ENCODE measurements at places on chromosomes 5 and 9. TPM values are rescaled to one million over a fixed set of nuclear protein-coding genes. Genes with fewer than 3 reads are reported as not detected.

DNA sequence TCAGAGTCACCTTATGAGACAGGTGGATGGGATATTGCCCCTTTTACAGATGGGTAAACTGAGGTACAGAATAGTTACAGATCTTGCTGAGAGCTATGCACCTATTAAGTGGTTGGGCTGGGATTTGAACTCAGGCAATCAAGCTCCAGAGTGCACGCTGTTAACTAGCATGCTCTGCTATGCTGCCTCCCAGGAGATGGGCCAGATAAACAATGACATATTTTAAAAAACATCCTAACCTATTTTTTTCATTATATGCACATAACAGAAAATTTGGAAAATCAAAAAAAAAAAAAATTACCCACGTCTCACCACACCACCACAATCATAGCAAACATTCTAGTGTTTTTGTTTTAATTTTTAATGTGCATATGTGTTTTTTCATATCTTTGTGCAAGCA lies 123.4 kb upstream of the STC2 start:
- no peak overlapping the region for H3K27ac ChIP-seq
- H3K36me3 ChIP-seq, result no peaks in the 10 kb centered on the region
- DNase-seq, result no peak
- no peaks in the 10 kb centered on the region for H3K4me1 ChIP-seq
- H3K27me3 ChIP-seq, result no peaks in the 10 kb centered on the region

DNA sequence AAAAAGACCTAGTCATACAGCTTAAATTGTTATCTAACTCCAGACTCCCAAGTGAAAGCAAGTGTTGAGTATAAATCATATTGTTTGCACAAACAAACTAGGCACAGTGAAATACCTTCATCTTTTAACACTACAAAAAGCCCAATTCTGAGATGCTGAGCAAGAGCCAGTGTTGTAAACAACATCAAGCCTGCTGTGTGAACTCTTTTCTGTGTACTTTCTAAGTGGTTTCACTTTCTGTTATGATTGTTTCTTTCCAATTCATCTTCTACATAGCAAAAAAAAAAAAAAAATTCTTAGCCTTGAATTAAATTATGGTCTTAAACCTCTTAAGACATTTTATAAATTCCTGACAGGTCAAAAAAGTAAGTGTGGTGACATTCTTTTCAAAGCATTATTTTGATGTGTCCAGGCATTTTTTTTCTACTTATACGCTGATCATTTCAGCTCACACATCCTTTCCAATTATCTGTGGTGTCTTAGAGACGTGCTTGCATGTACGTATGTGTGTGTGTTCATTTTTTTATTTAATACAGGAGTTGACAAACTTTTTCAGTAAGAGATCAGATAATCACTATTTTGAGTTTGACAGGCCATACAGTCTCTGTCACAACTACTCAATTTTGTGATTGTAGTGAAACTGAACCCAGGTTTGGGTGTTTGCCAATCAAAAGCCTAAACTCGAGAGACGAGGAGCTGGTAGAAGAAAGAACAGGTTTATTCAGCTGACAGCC lies 556.1 kb downstream of the CDH9 start:
- no peaks in the 10 kb centered on the region for H3K27me3 ChIP-seq
- no peak for DNase-seq
- no peak overlapping the region for H3K27ac ChIP-seq
- no peaks in the 10 kb centered on the region for H3K4me1 ChIP-seq

GRCh38 chr5:109590799-109591198 lies 98.9 kb upstream of the MAN2A1 start:
- H3K27ac ChIP-seq, result no peak overlapping the region
- no peaks in the 10 kb centered on the region for H3K4me1 ChIP-seq
- no peaks in the 10 kb centered on the region for H3K27me3 ChIP-seq
- no peaks in the 10 kb centered on the region for H3K36me3 ChIP-seq
- no peak for DNase-seq

DNA sequence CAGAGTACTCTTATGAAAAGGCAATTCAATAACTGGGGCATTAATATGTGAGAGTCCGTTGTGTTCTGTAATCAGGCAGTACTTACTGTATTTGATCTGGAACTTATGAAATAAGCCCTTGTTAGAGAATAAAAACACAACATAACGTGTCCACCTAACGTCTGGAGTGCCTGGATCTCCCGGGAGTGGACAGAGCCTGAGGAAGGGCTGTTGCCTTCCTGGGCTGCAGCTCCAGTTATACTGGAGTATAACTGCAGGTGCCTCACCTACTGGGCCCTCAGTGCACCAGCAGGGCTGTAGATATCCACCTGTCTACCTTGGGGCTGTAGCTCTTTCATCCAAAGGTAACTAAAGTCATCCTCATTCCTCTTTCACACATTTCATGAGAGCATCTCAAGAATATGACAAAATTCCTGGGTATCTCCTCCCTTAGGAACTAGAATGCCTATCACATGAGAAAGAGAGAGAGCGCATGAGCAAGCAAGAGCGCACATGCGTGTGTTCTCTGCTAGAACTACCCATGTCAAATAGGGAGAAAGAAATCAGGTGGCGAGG lies 200.1 kb downstream of the GAPVD1 start:
- H3K27ac ChIP-seq, result no peak overlapping the region
- no peaks in the 10 kb centered on the region for H3K36me3 ChIP-seq
- no peak overlapping the region for H3K4me3 ChIP-seq
- H3K4me1 ChIP-seq, result no peaks in the 10 kb centered on the region

GRCh38 chr9:71519098-71519696 lies 249.1 kb downstream of the CEMIP2 start:
- no peak overlapping the region for H3K4me3 ChIP-seq
- no peaks in the 10 kb centered on the region for H3K27me3 ChIP-seq
- DNase-seq, result no peak

The ARL10 gene
- 12.9 TPM for total RNA-seq

- no peak for DNase-seq
- H3K27me3 ChIP-seq, result no peaks in the 10 kb centered on the region
- H3K36me3 ChIP-seq, result no peaks in the 10 kb centered on the region
- H3K4me1 ChIP-seq, result no peaks in the 10 kb centered on the region
- H3K4me3 ChIP-seq, result no peak overlapping the region
These were observed 126.9 kb downstream of the FSTL4 start for GRCh38 chr5:133485468-133485867.

GRCh38 chr5:148467958-148468357 lies 84.2 kb downstream of the FBXO38 start:
- H3K27ac ChIP-seq, result no peak overlapping the region
- H3K4me1 ChIP-seq, result no peaks in the 10 kb centered on the region
- H3K27me3 ChIP-seq, result no peaks in the 10 kb centered on the region

The TENT4A gene
- 28.4 TPM for total RNA-seq

DNA sequence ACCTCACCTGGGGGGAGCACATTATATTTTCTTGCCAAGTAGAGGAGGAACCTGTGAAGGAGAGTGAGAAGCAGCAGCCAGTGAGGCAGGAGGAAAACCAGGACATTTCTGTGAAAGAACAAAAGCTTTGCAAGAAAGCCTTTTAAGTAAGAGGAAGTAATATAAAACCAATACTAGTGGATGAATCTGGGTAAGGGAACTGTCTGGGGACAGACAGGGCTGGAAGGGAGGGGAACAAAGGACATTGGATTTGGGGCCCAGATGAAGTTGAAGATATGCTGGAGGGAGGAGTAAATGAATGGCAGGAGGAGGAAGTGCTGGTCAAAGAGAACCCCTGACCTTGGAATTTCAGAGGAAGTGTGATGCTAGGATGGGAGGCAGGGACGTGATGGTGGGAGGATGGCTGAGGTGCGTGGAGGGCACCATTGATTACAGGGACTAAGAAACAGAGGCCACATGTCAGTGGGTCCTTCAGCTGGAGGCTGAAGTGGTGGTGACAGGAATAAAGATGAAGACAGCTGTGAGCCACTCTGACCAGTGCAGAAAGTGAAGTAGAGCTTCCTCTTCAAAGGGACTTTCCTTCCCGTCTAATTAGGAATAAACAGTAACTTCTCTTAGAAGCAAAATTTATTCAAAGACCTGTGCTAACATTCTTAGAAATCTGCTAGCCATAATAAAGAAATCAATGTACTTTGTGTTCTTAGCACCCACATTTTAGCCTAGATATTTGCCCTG lies 43.5 kb upstream of the FABP6 start:
- DNase-seq, result no peak
- no peaks in the 10 kb centered on the region for H3K36me3 ChIP-seq
- no peaks in the 10 kb centered on the region for H3K4me1 ChIP-seq
- no peak overlapping the region for H3K27ac ChIP-seq
- no peak overlapping the region for H3K4me3 ChIP-seq

The GABRA1 gene
- not detected for total RNA-seq

- peaks cover 5% of the 10 kb centered on the region for H3K36me3 ChIP-seq
- no peak overlapping the region for H3K27ac ChIP-seq
- no peak overlapping the region for H3K4me3 ChIP-seq
- no peak for DNase-seq
These were observed 10.0 kb downstream of the HMGCS1 start for GRCh38 chr5:43303242-43303641.

DNA sequence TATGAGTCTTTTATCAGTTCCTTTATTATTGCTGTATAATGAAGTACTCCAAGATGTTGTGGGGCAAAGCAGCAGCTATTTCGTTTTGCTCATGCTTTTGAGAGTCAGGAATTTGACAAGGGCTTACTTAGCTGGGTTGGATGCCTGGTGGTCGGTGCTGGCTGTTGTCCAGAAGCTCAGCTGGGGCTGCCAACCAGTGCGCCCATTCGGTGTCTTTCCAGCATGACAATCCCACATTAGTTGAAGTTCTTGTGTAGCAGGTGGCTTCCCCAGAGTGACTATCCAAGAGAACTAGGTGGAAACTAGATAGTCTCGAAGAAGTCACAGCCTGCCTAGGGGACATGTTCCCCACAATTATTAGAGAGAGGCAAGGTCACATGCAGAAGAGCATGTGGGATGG lies 3.4 kb upstream of the FLT4 start:
- no peak for DNase-seq
- no peaks in the 10 kb centered on the region for H3K36me3 ChIP-seq
- no peak overlapping the region for H3K27ac ChIP-seq
- no peak overlapping the region for H3K4me3 ChIP-seq
- H3K27me3 ChIP-seq, result peaks cover 6% of the 10 kb centered on the region

DNA sequence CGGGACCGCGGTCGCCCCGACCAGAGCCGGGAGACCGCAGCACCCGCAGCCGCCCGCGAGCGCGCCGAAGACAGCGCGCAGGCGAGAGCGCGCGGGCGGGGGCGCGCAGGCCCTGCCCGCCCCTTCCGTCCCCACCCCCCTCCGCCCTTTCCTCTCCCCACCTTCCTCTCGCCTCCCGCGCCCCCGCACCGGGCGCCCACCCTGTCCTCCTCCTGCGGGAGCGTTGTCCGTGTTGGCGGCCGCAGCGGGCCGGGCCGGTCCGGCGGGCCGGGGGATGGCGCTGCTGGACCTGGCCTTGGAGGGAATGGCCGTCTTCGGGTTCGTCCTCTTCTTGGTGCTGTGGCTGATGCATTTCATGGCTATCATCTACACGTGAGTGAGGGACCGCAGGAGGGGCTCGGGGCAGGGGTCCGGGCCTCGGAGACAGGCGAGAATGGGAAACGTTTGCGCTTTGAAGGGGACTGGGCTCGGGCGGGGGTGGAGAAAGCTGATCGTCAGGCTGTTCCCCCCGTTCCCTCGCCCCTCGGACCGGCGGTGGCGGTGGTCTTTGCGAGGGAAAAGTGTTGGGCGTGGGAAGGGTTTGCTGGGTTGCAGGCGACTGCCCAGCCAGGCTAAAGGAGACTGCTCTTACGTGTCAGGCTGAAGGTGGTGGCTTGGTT lies 457 bp downstream of the UGCG start:
- H3K27me3 ChIP-seq, result no peaks in the 10 kb centered on the region
- peak; percentile 20 for DNase-seq
- H3K4me3 ChIP-seq, result peak overlapping the region; percentile 72
- peak overlapping the region; percentile 71 for H3K27ac ChIP-seq

DNA sequence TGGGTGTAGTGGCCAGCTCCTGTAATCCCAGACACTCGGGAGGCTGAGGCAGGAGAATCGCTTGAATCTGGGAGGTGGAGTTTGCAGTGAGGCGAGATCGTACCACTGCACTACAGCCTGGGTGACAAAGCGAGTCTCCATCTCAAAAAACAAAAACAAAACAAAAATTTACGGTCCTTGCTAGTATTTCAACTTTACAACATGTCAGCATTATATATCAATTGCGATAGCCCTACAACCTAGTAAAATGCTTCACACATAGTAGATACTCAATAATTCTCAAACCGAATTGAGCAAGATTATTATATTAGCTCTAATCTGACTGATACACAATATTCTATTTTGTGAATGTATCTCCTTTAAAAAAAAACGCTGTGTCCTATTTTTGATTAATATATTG lies 1411.0 kb upstream of the WWC1 start:
- no peaks in the 10 kb centered on the region for H3K36me3 ChIP-seq
- no peaks in the 10 kb centered on the region for H3K4me1 ChIP-seq
- H3K27me3 ChIP-seq, result no peaks in the 10 kb centered on the region

GRCh38 chr9:21402386-21403251 lies 6.3 kb upstream of the IFNA8 start:
- H3K4me3 ChIP-seq, result peak overlapping the region; percentile 17
- H3K4me1 ChIP-seq, result peaks cover 7% of the 10 kb centered on the region
- H3K27ac ChIP-seq, result no peak overlapping the region
- no peaks in the 10 kb centered on the region for H3K36me3 ChIP-seq

The GPX3 gene
- total RNA-seq, result not detected

The SETX gene
- total RNA-seq, result 39.3 TPM

The MARVELD2 gene
- total RNA-seq, result 0.40 TPM

The WNT8A gene
- total RNA-seq, result not detected

- no peaks in the 10 kb centered on the region for H3K36me3 ChIP-seq
- DNase-seq, result no peak
- H3K27me3 ChIP-seq, result no peaks in the 10 kb centered on the region
- no peak overlapping the region for H3K4me3 ChIP-seq
- peaks cover 50% of the 10 kb centered on the region for H3K4me1 ChIP-seq
- no peak overlapping the region for H3K27ac ChIP-seq
These were observed 845 bp downstream of the ECSCR start for GRCh38 chr5:139461698-139462097.

The BAAT gene
- not detected for total RNA-seq

- H3K36me3 ChIP-seq, result no peaks in the 10 kb centered on the region
- H3K27ac ChIP-seq, result no peak overlapping the region
- H3K4me1 ChIP-seq, result no peaks in the 10 kb centered on the region
- no peak overlapping the region for H3K4me3 ChIP-seq
- no peaks in the 10 kb centered on the region for H3K27me3 ChIP-seq
These were observed 46.6 kb downstream of the ATG10 start for GRCh38 chr5:82018462-82018861.

DNA sequence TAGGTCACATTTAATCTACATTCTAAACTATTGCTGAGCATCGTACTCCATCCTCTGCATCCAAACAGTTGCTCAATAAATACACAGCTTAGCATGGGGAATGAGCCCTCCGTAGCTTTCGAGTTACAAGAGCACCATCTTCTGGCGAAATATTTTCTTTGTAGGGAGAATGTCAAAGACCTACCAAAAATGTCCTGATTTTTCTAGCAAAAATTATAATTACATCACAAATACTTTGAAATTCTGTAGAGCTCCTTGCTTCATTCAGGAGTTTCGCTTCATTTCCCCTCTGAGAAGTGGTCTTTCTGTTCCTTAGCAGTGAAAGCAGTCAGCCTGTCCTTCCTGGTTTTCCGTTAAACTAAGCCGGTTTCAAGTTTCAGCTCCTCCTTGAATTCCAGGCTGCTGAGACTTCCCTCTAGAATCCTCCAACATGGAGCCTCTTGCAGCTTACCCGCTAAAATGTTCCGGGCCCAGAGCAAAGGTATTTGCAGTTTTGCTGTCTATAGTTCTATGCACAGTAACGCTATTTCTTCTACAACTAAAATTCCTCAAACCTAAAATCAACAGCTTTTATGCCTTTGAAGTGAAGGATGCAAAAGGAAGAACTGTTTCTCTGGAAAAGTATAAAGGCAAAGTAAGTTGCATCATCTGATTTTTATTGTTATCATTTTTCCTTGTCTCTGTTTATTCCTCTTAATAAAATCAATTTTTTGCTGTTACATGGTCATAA lies at the start of gene GPX8:
TSS of gene GPX8 (plus strand) at position 409 of the 730 bp plus-strand sequence. CDS start at position 431, 22 bp downstream.
- no peaks in the 10 kb centered on the region for H3K36me3 ChIP-seq
- no peak within 1 kb of the TSS for H3K27ac ChIP-seq
- no peaks in the 10 kb centered on the region for H3K4me1 ChIP-seq

The TRIM23 gene
- 7.8 TPM for total RNA-seq
